ENCODE measurements at places on chromosomes 6 and 20.
A peak's percentile ranks its signal among the peaks of the same experiment; 100 is the strongest.

DNA sequence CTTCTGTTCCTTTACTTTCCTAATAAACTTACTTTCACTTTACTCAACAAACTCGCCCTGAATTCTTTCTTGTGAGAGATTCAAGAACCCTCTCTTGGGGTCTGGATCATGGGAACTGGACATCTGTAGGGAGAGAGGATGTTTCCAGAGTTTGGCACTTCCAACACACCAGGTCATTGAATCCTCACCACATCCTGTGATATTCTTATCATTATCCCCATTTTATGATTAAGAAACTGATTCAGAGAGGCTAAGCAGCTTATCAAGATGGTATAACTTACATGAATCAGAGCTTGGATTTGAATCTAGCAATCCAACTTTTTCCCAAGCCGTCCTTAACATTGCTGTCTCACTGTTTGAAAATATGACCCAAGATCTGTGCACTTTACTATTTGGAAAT lies 15.5 kb downstream of the PPIL6 start:
- no peak for DNase-seq

DNA sequence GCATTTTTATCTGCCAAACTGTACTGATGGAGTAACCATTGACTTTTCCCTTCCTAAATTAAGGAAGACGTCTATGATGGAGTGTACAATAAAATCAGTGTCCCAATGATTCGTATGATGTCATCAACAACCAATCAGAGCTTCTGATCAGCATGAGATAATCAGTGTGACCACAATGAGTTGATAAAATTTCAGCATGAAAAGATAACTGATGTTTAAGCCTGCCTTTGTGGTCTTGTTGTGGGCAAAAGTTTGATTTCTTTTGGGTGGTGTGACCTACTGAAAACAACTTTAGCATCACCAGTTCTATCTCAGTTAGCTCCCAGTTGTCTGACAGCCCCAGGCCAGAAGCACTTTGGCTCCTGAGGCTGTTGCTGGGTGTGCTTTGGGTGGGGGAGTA lies 3.3 kb downstream of the PCIF1 start:
- DNase-seq = no peak

GRCh38 chr6:113696960-113697359 lies 160.2 kb upstream of the MARCKS start:
- no peak for DNase-seq

- no peak for DNase-seq
Observed at GRCh38 chr6:127376685-127377084, 33.3 kb upstream of the ECHDC1 start.

DNA sequence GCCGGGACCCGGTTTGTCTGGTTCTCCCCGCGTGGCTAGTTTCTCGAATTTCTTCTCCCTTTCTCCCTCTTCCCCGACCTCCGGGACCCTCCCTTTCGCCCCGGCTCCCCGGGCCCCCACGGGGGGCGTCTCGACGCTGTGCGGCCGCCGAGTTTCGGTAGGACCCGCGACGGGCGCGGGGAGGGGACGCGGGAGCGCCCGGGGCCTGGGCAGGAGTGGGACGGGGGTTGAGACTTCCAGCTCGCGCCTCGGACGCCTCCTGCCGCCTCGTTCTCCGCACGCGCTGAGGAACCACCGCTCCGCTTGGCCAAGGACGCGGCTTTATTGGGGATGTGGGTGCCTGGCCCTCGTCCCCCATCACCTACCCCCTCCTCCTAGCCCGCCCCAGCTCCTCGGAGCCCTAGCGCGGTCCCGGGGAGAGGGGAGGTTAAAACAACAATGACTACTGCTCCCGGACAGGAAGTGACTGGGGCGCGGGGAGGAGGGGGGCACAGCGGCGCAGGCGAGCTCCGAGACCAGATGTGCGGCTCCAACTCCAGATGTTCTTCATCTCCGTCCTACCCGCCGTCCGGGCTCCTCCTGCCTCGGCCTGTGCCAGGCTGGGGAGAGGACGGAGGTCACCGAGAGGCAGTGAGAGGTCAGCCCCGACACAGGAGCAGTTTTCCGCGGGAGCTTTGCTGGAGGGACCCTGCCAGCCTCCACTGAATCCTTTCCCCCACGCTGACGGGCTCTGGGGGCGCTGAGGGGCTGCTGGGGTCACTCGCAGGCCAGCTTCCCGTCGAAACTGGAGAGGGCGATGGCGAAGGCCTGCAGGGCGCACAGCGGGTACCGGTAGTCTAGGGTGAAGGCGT lies 917 bp upstream of the TEAD3 start:
- peak; percentile 67 for DNase-seq

- no peak for DNase-seq
Observed at GRCh38 chr6:122020588-122021264, 378.7 kb upstream of the HSF2 start.

GRCh38 chr6:2749969-2750600 lies 637 bp downstream of the MYLK4 start:
- peak; percentile 68 for DNase-seq

- DNase-seq = no peak
Observed at GRCh38 chr6:29451471-29452193, 5.2 kb downstream of the OR11A1 start.

- no peak for DNase-seq
Observed at GRCh38 chr20:52833901-52834300, 138.3 kb upstream of the TSHZ2 start.

DNA sequence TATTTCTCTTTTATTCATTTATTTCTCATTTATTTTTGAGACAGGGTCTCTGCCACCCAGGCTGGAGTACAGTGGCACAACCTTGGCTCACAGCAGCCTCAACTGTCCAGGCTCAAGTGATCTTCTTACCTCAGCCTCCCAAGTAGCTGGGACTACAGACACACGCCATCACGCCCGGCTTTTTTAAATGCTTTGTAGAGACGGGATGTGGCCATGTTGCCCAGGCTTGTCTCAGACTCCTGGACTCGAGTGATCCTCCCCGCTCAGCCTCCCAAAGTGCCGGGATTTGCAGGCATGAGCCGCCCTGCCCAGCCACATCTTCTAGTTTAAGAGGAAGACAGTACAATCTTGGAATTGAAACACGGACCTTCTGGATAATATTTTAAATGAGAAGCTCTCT lies 21.6 kb upstream of the FOXF2 start:
- DNase-seq = no peak

- DNase-seq = peak; percentile 58
Observed at GRCh38 chr6:27280540-27281000, 31.5 kb downstream of the POM121L2 start.

GRCh38 chr6:92504509-92504908 lies 914.9 kb downstream of the EPHA7 start:
- DNase-seq = no peak

- peak; percentile 90 for DNase-seq
Observed at GRCh38 chr6:33288921-33289783, at the start of the genes PFDN6 and WDR46. Gene PFDN6, plus strand, starts transcription at chr6:33289601. Its CDS starts 256 bp downstream, at chr6:33289857. Gene WDR46, minus strand, starts transcription at chr6:33289239. Its CDS starts 69 bp downstream, at chr6:33289170.

GRCh38 chr20:62390317-62391164 lies 3.6 kb downstream of the RPS21 start:
- DNase-seq = no peak

- no peak for DNase-seq
Observed at GRCh38 chr20:15292405-15292804, 955.0 kb upstream of the FLRT3 start.

DNA sequence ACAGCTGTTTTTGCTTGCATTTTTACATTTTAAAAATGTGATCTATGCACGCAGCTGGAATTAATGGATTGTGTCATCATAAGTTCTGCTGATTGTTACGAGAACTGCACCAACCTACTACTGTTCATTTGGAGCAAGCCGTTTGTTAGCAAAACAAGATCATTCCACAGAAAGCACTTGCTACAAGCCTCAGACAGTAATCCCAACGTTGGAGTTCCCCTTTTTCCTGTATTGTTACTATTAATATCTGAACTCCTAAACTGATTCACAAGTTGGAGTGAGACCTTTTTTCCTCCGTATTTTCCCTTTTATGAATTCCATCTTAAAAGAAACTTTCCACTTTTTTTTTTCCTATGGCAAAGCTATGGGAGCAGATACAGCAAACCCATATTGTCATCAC lies 3.5 kb downstream of the TENT5A start:
- DNase-seq = no peak

GRCh38 chr6:110493253-110493800 lies 16.9 kb upstream of the SLC22A16 start:
- no peak for DNase-seq

- DNase-seq = no peak
Observed at GRCh38 chr6:169141671-169142537, 111.7 kb downstream of the THBS2 start.

GRCh38 chr6:44373051-44373450 lies 14.5 kb upstream of the CDC5L start:
- no peak for DNase-seq

GRCh38 chr6:167497428-167498056 lies 172.7 kb downstream of the TTLL2 start:
- DNase-seq = no peak

- no peak for DNase-seq
Observed at GRCh38 chr6:150887978-150888563, 22.6 kb downstream of the MTHFD1L start.

DNA sequence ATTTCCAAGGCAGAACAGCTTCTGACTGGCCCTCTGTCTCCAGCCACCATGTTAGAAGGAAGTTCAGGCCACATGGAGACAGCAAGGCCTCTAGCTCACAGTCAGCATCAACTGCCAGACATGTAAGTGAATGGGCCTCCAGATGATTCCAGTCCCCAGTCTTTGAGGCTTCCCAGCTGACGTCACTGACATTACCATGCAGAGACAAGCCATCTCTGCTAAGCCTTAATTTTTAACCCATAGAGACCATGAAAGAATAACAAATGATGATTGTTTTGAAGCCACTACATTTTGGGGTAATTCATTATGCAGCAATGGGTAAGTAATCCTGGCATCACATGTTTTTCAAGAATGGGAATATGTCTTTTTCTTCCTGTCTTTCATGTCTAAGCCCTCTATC lies 11.3 kb upstream of the DEFB129 start:
- no peak for DNase-seq

DNA sequence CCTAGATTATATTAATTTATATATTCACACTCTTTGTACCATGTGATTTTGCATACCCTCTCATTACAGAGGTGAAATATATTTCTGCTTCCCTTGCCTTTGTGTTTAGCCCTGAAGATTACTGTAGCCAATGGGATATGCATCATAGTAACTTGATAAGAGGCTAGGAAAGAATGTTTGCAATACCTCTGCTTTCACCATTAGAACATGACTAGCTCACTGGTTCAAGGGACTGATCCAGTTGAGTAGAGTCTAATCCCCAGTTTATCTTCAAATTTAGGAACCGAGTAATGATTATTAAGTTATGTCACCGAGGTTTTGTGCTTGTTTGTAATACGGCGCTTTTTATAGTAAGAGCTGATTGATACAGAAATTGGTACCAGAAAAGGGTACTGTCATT lies 552.6 kb upstream of the GJE1 start:
- no peak for DNase-seq

DNA sequence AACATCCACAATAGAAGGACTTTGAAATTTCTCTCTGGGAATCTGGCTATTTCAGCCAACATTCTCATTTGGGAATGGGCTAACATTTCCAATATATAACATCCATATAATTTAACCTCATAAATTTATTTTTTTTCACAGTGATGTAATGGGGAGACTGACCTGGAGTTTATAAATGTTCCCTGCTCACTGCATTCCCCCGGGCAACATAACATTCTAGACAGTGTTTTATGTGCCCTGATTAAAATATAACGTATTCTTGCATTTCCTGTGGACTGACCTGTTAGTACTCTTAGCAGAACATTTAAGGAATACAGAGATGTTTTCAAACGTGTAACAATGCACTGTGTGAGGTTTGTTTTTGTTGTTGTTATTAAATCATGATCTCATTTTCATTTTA lies 20.9 kb downstream of the TSHZ2 start:
- no peak for DNase-seq

GRCh38 chr6:137884149-137884909 lies 17.3 kb downstream of the TNFAIP3 start:
- DNase-seq = no peak

- no peak for DNase-seq
Observed at GRCh38 chr6:80434691-80435350, 328.4 kb downstream of the BCKDHB start.

GRCh38 chr6:131640576-131640975 lies 3.5 kb downstream of the ENPP3 start:
- no peak for DNase-seq

GRCh38 chr6:160036331-160036695 lies 67.4 kb downstream of the IGF2R start:
- no peak for DNase-seq

GRCh38 chr6:162055365-162055764 lies 672.2 kb downstream of the PRKN start:
- DNase-seq = no peak

- DNase-seq = no peak
Observed at GRCh38 chr20:48619126-48620101, 208.4 kb downstream of the PREX1 start.

GRCh38 chr20:19492687-19493336 lies 265.2 kb upstream of the RIN2 start:
- peak; percentile 57 for DNase-seq

- no peak for DNase-seq
Observed at GRCh38 chr6:10315658-10316372, 99.1 kb downstream of the TFAP2A start.

- DNase-seq = no peak
Observed at GRCh38 chr6:74410630-74411029, 714.6 kb downstream of the CD109 start.

- no peak for DNase-seq
Observed at GRCh38 chr20:25476106-25477013, 68.9 kb downstream of the GINS1 start.

DNA sequence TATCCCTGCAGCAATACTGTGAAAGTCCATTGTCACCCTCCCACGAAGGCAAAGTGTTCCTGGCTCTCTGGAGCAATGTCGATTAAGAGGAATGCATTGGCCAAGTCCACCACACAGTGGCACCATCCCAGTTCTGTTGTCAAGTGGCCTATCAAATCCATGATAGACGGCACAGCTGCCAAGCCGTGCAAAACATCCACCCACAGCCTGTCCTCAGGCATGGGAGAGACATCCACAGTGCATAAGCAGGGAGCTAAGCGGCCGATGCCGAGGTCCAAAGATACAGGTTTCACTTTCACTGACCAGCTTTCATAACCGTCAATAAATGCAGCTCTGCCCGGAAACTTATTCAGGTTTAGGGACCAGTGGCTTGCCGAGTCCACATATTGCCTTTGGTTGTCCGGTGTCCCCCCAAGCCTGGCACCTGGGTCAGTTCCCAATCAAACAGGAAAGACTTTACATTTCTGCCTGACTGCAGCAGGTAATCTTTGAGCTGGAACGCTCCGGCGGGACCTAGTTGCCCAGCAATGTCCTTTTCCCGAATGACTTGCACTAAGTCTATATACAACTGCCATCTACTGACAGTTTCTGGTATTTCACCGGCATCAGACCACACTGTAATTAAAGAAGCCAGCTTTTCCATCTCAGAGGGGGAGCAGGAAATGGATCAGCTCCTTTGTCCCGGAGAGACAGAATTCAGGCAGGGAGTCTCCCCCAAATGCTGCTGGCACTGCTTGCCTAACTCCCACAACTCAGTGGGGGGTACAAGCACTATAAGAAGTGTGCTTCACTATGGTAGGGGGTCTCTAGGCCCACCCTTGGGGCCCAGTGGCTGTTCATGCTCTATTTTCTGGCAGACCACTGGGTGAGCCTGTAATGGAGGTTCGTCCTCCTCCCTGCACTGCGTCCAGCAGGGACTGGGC lies 6.3 kb downstream of the ZKSCAN3 start:
- DNase-seq = peak; percentile 91

- DNase-seq = no peak
Observed at GRCh38 chr6:105492706-105493673, 90.1 kb upstream of the PREP start.

- DNase-seq = no peak
Observed at GRCh38 chr6:123629258-123629941, 7.3 kb downstream of the TRDN start.
